Fibroblast of lung (primary cell): ENCODE measurements at places on chromosomes 5 and 9. TPM values are rescaled to one million over a fixed set of nuclear protein-coding genes. Genes with fewer than 3 reads are reported as not detected.

Gene PDLIM4
- 44.4 and 67.2 TPM in 2 replicates for total RNA-seq

Gene TMEM215
- total RNA-seq: not detected in 2 replicates

Gene PCDHA11
- total RNA-seq: 0.51 and 0.66 TPM in 2 replicates

Gene FBXL17
- total RNA-seq: 8.3 and 8.7 TPM in 2 replicates

Gene PCDHGA9
- 2.6 and 4.8 TPM in 2 replicates for total RNA-seq

Gene ANGPTL2
- 108 and 163 TPM in 2 replicates for total RNA-seq

Gene VLDLR
- total RNA-seq: 16.4 and 26.3 TPM in 2 replicates

Gene NR4A3
- total RNA-seq: 5.6 and 9.1 TPM in 2 replicates

DNA sequence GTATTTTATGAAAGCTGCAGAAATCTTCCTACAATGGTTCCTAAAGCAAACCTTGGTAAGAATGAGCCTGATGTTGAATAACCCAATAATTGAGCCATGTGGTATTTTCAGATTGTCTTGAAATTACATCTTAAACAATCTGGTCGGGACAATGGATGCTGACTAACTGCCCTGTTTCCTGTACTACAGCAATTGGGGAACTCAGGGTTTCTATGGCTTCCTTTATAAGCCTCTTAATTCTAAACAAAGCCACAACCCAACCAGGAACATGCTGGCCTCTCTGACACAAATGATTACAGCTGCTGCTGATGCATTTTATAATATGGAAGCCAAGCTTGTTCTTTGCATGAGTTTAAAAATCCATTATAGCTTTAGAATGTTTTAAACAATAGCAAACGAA, 30.2 kb downstream of the PTPN3 start:
- no peak for DNase-seq

- DNase-seq: peak; percentile 85
These were observed 14.6 kb upstream of the COL15A1 start for GRCh38 chr9:98929071-98929470.

DNA sequence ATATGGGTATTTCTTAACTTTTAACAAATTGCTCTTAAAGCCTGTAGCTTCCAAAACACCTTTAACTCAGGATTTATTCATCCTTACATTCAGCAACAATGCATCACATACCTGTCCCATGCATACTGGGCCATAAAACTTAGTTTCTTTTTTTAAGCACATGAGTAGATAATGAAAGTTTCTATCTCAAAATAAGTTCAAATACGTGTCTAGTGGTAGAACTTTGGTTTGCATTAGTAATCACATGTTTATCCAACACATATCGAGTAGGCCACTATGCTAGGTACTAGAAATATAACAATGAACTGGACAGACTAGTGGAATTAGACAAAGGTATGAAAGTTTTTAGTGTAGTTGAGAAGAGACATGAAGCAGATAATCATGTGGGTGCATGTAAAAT, 99.6 kb downstream of the DOCK2 start:
- DNase-seq: no peak

DNA sequence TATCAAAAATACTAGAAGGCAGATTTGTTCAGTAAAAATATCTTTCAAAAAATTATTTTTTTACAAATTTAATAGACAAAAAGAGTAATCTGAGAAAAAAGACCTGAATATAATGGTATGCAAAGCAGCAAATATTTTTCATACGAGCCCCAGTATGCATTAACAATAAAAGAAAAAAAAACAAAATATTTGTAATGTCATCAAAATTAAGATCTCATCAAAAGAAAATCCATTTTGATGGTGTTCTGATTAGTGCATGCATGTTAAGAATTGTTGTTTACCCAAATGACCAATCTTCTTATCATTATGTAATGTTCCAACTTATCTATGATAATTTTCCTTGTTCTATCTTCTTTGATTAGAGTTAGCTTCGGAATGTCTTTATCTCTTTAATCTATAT, 106.1 kb downstream of the CDH9 start:
- DNase-seq: no peak

DNA sequence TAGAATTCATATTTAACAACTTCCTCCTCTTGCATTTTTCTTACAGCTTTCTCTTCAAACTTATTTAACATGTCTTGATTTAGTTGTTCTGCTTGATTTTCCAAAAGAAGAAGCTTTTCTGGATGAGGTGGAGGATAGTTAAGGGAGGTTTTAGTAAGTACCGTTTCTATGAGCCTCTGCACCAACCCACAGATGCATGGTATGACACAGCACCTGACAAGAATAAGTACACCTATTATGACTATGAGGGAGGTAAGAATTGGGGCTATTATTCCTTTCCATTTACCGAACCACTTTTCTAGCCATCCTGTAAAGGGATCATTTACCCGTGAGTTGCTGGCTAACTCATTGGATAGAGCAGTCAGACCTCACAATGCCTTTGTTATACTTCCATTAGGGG, 2.5 kb upstream of the HMGCS1 start:
- no peak for DNase-seq

GRCh38 chr5:139207297-139208000, 9.3 kb upstream of the SIL1 start:
- DNase-seq: no peak

DNA sequence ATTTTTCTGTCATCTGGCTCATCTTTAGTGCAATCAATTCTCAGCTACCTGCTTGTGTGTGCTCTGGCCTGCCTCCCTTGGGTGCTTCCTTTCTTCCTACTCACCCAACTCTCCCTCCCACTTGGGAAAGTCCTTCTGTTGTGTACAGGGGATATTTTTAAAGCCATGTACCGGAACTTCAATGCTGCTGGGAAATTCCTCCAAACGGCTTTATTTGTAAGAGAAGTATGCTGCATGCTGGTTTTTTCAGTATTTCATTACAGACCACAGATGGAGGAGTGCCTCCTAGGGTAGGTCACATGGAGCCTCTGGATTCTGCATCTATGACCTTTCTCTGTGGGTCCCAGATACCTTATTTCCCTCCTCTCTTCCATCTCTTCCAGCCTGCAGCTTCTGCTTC, 5.4 kb upstream of the HMHB1 start:
- no peak for DNase-seq

GRCh38 chr9:7461791-7462190, 337.8 kb downstream of the DMAC1 start:
- DNase-seq: no peak

- peak; percentile 23 for DNase-seq
These were observed 1.6 kb downstream of the FNIP1 start for GRCh38 chr5:131795228-131795627.

GRCh38 chr5:89279391-89280036, 396.5 kb upstream of the MEF2C start:
- no peak for DNase-seq

GRCh38 chr5:54621048-54621447, 103.5 kb downstream of the SNX18 start:
- DNase-seq: no peak

DNA sequence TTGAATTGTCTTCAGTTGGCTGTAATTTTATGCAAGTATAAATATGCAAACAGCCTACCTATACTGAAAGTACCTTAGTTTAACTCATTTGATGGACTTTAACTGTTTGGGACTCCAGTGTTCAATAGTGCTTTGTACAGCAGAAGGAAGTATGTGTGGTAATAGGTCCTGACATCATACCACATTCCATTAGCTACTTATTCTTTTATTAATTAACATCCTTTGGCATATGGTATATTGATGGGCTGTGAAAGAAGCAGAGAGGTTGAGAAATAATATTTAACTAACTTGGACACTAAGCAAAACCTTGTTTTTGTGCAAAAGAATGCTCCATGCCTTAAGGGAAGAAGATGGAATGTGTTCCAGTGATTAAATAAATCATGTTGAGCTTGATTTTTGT, 97.6 kb upstream of the SEMA6A start:
- no peak for DNase-seq

GRCh38 chr9:130414081-130414731, 30.6 kb upstream of the ASS1 start:
- DNase-seq: no peak

DNA sequence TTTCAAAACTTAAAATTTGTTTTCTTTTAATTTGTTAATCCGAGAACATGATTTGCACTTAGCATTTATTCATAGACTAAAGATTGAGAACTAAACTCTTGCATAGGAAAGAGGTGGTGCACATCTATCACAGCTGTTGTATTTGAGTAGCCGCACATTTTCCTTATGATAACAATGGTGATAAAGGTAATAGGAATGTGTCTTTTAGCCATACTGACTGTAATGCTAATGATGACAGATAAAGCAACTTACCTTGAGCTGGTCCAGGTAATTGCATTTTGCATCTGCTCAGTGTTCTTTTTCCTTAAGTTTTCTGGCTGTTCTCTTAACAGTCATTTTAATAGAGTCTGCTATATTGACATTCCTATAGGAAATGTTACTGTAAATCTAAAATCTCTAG, 19.0 kb downstream of the PHAX start:
- peak; percentile 32 for DNase-seq

GRCh38 chr5:137058089-137058488, 441.0 kb downstream of the SPOCK1 start:
- no peak for DNase-seq

GRCh38 chr9:27523141-27523540, 949 bp upstream of the IFNK start:
- DNase-seq: no peak

GRCh38 chr5:43042176-43042625, 2.1 kb upstream of the ANXA2R start:
- peak; percentile 79 for DNase-seq

DNA sequence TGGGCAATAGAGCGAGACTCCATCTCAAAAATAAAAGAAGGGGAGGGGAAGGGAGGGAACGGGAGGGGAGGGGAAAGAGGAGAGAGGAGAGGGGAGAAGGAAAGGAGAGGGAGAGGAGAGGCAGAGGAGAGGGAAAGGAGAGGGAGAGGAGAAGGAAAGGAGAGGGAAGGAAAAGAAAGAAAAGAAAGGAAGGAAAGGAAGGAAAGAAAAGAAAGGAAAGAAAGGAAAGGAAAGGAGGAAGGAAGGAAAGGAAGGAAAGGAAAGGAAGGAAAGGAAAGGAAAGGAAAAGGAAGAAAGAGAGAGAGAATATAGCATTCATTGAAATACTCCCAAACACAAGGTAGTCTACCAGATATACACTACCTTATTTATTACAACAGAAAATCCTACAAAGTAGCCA, 44.8 kb downstream of the SUSD1 start:
- no peak for DNase-seq

DNA sequence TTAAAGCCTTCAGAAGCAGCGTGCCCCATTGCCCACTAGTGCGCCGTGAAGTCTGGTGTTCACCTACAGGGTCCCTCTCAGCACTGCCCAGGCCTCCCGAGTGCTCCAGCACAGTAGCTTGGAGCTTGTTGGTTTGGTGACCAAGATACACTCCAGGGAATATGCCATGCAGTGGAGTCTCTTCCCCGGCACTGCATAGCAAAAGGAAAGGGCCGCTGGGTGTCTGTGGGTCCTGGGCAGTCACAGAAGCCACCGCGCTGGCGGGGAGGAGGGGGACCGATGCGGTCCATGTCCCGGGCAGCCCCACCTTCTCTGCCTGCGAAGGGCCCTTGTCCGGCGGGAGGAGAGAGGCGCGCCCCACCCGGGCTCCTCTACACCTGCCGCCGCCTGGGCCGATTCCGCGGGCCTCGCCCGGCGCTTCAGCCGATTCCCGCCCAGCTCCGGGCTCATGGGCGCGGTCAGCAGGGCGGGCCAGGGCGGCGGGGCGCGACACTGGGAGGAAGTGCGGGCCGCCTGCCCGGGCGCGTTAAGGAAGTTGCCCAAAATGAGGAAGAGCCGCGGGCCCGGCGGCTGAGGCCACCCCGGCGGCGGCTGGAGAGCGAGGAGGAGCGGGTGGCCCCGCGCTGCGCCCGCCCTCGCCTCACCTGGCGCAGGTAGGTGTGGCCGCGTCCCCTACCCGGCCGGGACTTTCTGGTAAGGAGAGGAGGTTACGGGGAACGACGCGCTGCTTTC, at the start of gene SYK:
Gene SYK (plus strand): TSS at position 579 of the 732 bp plus-strand sequence. CDS start 42,080 bp downstream, outside the sequence.
- DNase-seq: no peak

DNA sequence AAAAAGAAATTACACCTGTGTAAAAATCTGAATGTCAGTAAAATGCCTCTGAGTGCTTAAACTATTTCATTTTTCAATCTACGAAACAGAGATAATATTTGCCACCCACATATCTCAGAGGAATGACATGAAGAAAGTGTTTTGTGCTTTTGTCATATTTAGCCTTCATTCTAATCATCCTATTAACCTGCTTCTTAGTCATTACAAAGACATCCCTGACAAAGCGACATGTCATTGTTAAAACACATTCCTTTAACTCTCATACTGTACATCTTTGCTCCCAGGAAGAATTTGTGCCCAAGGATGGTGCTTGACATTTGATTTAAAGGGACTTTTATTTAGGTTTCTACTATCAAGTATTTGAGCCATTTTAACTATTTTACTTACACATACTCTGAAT, 275.9 kb downstream of the DMRTA1 start:
- no peak for DNase-seq

- peak; percentile 7 for DNase-seq
These were observed 29.3 kb downstream of the TRIM32 start for GRCh38 chr9:116716438-116716837.

- DNase-seq: no peak
These were observed 274.2 kb upstream of the CCNH start for GRCh38 chr5:87686975-87687374.

DNA sequence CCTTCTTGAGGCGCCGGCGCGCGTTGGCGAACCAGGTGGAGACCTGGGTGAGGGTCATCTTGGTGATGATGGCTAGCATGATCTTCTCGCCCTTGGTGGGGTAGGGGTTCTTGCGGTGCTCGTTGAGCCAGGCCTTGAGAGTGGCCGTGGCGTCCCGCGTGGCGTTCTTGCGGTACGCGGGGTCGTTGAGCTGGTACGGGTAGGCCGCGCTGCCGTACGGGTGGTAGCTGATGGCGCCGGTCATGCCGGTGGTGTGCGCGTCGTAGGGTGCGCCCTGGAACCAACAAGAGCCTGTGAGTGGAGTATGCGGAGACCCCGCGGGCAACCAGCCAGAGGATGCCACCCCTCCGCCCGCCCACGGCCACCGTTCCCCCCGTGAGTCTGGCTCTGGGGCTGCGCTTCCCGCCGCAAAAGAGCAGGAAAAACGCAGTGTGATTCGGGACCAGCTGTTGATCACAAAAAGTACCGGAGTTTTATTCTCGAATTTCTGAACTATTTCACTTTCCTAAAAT, 1.9 kb downstream of the IRX2 start:
- peak; percentile 60 for DNase-seq

DNA sequence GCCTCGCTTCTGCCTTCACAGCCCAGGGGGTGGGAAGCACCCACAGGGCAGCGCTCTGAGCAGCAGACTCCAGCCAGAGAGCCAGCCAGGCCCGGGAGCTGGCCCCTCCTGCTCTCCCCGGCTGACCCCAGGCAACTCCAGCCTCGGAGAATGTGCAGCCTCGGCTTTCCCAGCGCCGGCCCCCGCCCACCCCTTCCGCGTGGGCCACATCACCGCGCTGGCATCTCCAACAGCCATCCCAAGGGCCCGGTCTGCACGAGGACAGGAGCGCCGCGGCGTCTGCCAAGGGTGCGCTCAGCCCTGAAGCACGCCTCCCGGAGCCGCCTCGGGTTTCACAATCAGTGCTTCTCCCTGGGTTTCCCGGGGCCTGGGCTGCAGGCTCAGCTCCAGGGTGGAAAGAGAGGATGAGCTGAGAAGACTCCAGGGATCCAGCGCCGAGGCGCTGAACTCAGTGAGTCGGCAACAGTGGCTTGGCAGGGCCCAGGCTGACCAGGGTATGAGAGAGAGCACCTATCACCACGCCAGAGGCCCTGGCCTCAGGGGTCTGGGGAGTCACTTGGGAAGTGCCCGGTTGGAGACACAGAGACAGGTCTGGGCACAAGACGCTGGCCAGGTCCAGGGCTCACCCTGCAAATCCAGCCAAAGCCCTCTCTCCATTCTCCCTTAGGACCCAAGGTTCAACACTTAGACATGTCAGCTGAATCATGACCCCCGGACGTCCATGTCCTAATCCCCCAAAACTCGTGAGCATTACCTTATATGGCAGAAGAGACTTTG, 79.6 kb downstream of the ADAMTS2 start:
- DNase-seq: peak; percentile 99
